ENCODE measurements at places on chromosomes 7 and 10. TPM values are rescaled to one million over a fixed set of nuclear protein-coding genes. Genes with fewer than 3 reads are reported as not detected.

Gene UBTD1
- total RNA-seq, result 29.0 TPM

Gene JCAD
- total RNA-seq, result 2.3 TPM

Gene CDC14C
- total RNA-seq, result 0.54 TPM

Gene HOXA5
- not detected for total RNA-seq

Gene CFTR
- 1.2 TPM for total RNA-seq

Gene PRTFDC1
- total RNA-seq, result 5.3 TPM

Gene LIPF
- not detected for total RNA-seq

Gene GAD2
- total RNA-seq, result 5.6 TPM

Gene TAS2R3
- total RNA-seq, result 3.9 TPM

Gene ARHGEF35
- 26.3 TPM for total RNA-seq

Gene SPDYE1
- total RNA-seq, result not detected

Gene CRPPA
- 0.45 TPM for total RNA-seq

Gene PPA1
- 178 TPM for total RNA-seq

Gene NKX2-3
- not detected for total RNA-seq

Gene ZNF425
- total RNA-seq, result 5.0 TPM

Gene GDF2
- total RNA-seq, result not detected

Gene SLC29A3
- 8.3 TPM for total RNA-seq

Gene FAM221A
- 29.9 TPM for total RNA-seq

Gene ZNF853
- 9.8 TPM for total RNA-seq

Gene CAV2
- 3.5 TPM for total RNA-seq

Gene RHOBTB1
- total RNA-seq, result 24.8 TPM

Gene DNA2
- 49.3 TPM for total RNA-seq

Gene TMEM213
- total RNA-seq, result not detected

Gene ARHGEF5
- 27.3 TPM for total RNA-seq

Gene PRDX3
- 314 TPM for total RNA-seq

Gene MOGAT3
- total RNA-seq, result not detected

Gene SUMF2
- total RNA-seq, result 52.9 TPM

Gene CDHR1
- 6.7 TPM for total RNA-seq

Gene VAX1
- total RNA-seq, result not detected

Gene TLX1
- total RNA-seq, result not detected

Gene MLLT10
- total RNA-seq, result 54.1 TPM

Gene LRMDA
- not detected for total RNA-seq

Gene RGS10
- 18.4 TPM for total RNA-seq

Gene UCMA
- 8.6 TPM for total RNA-seq

Gene MRLN
- not detected for total RNA-seq

Gene MSMB
- total RNA-seq, result not detected

Gene TMEM229A
- 0.80 TPM for total RNA-seq

Gene CHST3
- 6.8 TPM for total RNA-seq

Gene DDX50
- total RNA-seq, result 38.9 TPM

Gene AKR1C4
- not detected for total RNA-seq

Gene NEBL
- 9.5 TPM for total RNA-seq

Gene ZNF783
- 8.6 TPM for total RNA-seq

Gene METTL27
- 5.9 TPM for total RNA-seq

Gene IFIT1B
- not detected for total RNA-seq

Gene HMX2
- total RNA-seq, result 2.6 TPM

Gene PALD1
- total RNA-seq, result 48.7 TPM

Gene MLXIPL
- 25.7 TPM for total RNA-seq

Gene C10orf105
- total RNA-seq, result 0.19 TPM

All from GM23338 (cell line).